ENCODE measurements at places on chromosomes 3 and 15. TPM values are rescaled to one million over a fixed set of nuclear protein-coding genes. Genes with fewer than 3 reads are reported as not detected.
A peak's percentile ranks its signal among the peaks of the same experiment; 100 is the strongest.

GRCh38 chr3:94522488-94522887 is 459.6 kb downstream of the NSUN3 start:
- no peak for DNase-seq

DNA sequence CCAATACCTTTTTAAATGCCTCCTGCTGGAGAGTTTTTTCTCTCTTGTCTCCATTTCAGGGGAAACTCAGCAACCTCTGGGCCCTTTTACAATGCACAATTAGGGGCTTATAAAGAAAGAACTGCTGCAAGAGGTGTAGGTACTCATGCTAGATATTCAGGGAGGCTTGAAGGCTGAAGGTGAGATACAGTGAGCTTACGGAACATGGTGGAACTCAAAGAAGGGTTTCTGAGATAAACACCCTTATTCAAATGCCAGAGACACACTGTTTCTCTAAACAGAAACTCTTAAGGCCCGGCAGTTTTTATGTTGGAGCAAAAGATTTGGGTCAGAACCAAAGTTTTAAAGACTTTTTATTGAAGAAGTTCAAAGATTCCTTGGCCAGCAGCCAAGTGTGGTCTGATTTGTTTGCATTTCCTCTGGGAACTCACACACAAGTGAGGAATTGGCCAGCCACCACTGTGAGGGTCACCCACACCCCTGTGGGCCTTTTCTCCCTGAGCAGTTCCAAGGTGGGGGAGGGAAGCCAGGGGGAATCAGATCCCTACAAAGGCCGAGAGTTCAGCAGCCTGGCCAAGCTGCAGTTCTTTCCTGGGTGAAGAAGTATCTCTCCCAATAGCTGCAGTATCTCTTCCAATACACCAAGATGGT is 47.8 kb downstream of the TNFAIP8L3 start:
- DNase-seq, result no peak

DNA sequence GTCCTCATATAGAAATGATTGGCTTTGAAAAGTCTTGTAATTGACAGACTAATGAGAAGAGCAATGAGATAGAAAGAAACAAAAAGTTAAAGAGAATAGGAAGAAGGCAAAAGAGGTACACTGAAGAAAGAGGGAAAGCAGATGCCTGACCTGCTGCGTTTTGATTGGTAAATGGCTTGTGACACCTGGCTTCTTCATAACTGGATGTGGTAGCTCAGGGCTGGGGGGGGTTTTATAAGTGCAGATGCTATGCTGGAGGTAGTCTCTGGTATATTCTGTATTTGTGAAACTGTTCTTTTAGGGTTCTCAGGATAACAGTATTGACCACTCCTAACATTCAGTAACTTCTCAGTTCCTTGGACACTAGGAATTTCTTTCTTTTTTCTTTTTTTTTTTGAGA is 1.4 kb downstream of the STARD9 start:
- no peak for DNase-seq

GRCh38 chr3:194556086-194557056 is 69.6 kb upstream of the ATP13A3 start:
- no peak for DNase-seq

DNA sequence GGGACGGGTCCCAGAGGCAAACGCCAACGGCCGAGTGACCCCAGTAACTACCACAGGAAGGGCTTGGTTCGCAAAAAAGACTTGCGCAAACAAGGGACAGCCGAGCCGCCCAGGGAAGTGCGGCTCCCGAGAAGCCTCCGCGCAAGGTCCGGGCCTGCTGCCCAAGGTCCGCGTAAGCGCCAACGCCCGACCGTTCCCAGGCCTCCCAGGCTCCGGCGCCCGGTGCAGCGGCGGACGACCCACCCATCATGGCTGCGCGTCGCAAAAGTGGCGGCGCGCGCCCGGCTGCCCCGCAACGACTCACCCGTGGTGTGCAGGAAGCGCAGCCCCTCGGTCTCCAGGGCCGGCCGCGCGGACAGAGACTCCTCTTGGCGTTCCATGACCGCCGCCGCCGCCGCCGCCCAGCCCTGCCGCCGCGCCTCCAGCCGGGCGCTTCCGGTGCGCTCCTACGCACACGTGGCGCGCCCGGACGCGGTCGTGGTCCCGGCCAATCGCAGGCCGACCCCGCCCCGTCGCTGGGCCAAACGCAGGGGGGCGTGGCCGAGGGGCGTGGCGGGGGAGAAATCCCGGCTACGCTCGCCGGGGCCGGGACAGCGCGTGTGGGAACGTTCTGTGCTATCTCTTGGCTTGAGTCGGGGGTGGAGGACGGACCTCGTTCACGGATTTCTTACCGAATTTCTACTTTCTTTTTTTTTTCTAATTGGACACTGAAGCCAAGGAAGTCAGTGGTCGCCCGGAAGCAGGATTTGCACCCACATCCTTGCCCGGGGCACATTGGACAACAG is at the start of gene SELENOS:
Gene SELENOS, minus strand, starts transcription at position 448 of the 785 bp plus-strand sequence. Its CDS starts 68 bp downstream, at position 380.
- DNase-seq, result peak; percentile 94

DNA sequence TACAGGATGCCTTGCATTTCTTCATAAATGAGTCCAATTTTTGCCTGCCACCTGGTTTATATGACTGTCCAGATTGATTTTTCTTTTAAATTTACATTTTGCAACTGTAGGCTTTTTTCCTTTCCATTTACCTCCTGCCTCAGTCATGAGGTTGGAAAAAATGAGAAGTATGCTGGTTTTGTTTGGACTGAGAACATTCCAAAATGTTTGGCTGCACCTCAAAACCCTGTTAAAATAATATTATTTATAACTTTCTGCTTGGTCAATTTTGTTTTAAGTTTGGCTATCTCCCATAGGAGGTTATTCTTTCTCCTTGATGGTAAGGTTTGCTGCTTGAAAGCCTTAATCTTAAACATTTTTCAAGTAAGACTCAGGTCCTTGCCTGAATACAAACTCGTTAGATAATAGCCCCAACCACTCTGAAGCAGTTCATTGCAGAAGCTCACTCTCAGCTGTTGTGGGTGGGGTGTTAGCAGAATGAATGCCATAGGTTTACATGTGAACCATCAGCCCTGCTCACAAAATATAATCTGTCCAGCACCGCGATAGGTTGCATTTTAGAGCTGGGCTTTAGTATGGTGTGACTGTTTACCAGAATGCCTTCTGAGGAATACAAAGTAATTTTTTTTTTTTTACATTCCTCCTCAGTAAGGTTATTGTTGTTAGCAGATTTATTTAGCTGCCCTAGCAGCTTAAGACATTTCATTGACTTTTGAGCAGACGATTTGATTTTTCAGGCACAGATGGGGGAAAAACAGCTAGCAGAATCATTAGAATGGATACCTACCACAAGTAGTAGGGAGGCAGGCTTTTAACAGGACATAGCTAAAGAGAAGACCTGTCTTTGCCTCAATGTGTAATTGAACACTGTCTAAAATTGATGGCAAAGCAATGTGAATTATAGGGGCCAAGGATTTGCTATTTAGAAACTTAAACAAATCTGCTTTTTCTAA is 630.8 kb upstream of the KCNMB2 start:
- no peak for DNase-seq

DNA sequence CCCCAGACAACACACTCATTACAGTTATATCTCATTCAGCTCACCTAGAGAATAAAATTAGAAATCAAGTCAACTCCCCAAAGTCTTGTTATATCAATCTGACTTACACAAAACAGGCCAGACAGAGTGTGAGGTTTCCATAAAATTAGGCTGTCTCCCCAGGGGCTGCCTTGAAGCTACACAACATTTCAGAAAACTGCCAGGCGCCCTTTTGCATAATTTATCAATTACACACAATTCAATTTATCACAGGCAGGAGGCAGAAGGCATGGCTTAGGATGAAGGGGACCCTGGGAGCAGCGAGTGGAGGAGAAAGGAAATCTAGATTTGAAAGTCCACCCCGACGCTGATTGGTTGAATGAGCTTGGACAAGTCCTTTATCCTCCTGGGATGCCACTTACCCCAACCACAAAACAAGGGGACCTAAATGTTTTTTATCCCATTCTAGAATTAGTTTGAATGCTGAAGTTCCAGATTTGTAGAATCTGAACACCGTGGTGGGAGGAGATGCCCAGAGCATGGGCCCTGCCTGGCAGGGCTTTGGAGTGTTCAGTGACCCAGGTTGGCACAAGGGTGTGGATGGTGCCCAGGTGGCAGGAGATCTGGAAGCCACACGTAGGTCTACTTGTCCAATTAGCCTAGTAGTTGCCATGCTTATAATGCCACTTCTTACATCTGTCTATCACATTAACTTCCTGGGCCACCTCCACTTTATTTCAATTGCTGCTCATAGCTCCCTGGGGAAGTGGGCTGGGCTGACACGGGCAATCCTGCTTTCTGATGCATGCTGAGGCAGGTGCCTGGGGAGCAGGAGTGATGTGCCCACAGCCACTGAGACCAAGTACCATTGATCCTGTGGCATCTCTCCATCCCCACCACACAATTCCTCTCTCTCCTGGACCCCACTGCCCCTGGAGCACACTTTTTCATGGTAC is 119.8 kb upstream of the TLE3 start:
- DNase-seq, result no peak

GRCh38 chr3:62567097-62568021 is 194.0 kb upstream of the FEZF2 start:
- DNase-seq, result peak; percentile 62

DNA sequence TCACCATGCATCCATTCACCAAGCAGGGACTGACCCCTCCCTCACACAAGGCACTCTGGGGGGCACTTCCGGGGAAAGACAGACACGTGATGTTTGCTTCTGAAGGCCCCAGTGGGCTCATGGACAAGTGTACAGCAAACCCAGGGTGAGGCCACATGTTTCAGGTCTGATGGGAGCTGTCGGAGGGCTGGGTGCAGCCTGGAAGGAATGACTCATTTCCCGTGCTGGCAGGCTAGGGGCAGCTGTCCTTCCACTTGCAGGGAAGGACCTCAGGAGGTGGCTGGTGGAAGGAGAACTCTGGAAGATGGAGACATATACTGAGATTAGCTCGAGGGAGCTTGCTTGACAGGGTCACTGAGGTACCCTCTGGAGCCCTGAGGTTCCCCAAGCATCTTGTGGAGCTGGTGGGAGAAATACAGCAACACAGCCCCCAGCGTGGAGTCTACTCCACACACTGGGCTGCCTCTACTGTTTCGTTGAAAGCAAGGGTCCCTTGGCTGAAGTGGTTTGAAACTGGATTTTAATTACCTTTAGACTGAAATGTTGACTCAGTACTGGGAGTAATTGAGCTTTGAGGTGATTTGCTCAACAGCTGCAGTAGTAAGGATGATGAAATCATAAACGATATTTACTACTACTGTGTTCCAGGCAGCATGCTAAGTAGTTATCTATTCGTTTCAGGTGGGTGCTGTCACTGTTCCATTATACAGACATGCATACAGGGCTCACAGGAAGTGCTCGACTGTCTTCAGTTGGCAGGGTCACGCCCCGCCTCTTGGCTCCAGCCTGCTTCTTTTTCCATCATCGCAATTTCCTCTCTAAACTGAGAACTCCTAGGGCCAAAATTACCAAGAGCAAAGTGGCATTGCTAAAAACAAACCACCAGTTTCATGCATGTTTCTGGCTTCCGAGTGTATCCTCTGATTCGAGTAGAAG is 230.4 kb downstream of the ADAMTS17 start:
- no peak for DNase-seq

The SLC9C1 gene
- total RNA-seq, result not detected

The KCNH8 gene
- total RNA-seq, result 53.8 TPM

The PLA2G4E gene
- not detected for total RNA-seq

The AVEN gene
- total RNA-seq, result 6.5 TPM

The GCNT3 gene
- not detected for total RNA-seq

Data from dorsolateral prefrontal cortex (tissue), 122 donors.